Hippocampal formation (tissue), 2 donors: ENCODE measurements at places on chromosomes 12 and 14.

DNA sequence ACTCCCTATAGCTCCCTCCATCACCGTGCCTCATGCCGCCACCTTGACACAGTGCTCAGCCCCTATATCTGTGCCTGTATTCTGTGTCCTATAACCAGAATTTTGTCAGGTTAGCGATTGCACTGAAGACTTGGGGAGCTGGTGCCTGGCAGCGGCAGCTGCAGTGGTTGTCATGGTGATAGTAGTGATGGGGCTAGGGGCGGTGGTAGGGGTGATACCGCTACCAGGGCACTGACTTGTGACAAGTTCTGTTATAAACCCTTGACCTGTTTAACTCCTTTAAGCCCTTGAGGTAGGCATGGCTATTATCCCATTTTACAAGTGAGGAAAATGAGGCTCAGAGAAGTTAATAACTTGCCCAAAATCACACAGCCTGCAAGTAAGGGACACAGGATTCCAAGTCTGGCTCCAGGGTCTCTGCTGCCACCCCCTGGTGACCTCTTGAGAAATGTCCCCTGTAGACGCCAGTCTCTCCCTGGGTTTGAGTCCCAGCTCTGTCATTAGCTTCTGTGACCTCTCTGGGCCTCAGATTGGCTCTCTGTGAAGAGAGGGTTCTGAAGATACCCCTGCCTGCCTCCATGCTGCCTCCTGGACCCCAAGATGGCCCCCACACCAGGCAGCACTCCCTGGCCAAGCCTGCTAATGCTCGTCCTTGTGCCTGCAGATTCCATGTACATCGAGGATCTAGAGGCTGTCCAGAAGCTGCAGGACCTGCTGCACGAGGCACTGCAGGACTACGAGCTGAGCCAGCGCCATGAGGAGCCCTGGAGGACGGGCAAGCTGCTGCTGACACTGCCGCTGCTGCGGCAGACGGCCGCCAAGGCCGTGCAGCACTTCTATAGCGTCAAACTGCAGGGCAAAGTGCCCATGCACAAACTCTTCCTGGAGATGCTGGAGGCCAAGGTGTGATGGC, 121.9 kb downstream of the ESRRB start:
- DNase-seq = no peak

- no peak for DNase-seq
Measured at GRCh38 chr14:66224492-66225178, 261.5 kb upstream of the CCDC196 start.

DNA sequence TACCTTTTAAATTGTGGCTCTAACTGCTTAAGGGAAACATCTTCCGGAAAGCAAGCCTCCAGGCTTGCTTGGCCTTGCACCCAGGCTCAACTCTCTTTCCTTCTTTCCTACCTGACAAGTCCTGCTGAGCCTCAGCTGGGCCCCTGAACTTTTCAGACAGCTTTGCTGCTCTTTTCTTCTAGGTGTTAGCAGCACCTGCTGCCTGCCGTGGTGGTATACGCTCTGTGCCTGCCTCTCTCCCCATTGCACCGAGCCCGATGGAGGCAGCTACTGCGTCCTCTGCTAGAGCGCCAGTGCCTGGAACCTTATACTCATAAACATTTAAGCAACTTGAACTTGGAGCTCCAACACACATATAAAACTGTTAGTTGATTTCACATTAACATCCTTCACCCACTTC, 195.7 kb downstream of the ANO6 start:
- DNase-seq = no peak

GRCh38 chr12:106273491-106273890, 25.7 kb upstream of the CKAP4 start:
- no peak for DNase-seq

- no peak for DNase-seq
Measured at GRCh38 chr14:24518851-24519250, 10.8 kb upstream of the CMA1 start.

DNA sequence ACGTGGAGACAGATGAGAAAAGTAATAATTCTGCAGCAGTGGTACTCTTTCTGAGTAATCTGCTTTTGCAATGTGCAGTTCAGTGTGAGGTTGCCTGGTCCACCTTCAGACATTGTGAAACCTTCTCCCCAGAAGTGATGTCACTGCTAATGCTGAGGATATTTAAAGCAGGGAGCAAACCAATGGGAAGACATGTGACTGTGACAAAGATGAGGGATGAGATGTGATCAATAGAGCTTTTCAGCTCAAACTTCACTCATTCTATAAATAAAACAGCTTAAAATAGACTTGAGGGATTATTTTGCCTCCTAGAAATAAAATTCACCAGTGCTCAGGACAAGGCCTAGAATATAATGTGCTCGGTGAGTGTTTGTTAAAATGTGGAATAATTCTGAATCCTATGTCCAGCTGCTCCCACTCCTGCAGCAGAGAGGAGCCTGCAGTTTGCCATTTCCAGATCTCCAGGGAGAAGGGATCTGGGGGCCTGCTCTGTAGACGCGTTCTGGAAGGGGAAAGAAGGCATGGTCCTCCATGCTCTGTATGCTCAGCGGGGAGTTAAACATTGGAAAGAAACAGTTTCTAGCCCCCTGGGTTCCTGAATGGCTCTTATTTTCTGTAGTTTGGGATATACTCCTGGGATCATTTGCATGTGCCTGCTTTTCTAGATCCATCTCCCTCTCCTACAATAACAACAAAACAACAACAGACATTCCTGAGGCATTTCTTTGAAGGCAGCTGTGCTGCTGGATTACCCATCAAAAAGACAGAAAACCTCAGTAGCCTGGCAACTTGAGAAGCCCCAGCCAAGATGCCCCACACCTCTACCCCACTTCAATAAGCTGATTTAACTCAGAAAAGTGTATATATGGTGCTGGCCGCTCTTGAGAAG, 8.9 kb downstream of the SLC7A8 start:
- DNase-seq = peak; percentile 32

GRCh38 chr12:66203820-66204219, 14.8 kb downstream of the IRAK3 start:
- no peak for DNase-seq

DNA sequence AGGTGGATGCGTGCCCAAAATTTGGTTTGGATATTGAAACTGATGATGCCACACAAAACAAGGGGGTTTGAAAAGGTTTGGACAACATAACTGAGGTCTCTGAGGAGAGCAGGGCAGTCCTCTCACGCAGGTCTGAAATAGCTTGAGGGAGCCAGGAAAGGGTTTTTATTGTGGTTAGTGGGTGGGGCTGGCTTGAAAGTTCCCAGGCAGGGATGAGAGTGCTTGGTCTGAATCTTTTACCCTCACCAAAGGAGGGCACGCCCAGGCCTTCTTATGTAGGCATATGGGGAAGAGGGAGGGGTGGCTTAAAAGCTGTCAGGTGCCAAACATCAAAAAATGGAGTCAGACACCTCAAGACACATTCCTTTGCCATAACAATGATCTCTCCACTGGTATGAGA, 493.1 kb upstream of the CCDC196 start:
- DNase-seq = no peak

GRCh38 chr12:47396902-47397663, 308.7 kb downstream of the RPAP3 start:
- DNase-seq = no peak

GRCh38 chr12:77299001-77299400, 233.6 kb upstream of the E2F7 start:
- DNase-seq = no peak

- no peak for DNase-seq
Measured at GRCh38 chr14:85310491-85311272, 219.3 kb upstream of the FLRT2 start.

GRCh38 chr14:61197416-61197815, 83.7 kb downstream of the TMEM30B start:
- DNase-seq = no peak

DNA sequence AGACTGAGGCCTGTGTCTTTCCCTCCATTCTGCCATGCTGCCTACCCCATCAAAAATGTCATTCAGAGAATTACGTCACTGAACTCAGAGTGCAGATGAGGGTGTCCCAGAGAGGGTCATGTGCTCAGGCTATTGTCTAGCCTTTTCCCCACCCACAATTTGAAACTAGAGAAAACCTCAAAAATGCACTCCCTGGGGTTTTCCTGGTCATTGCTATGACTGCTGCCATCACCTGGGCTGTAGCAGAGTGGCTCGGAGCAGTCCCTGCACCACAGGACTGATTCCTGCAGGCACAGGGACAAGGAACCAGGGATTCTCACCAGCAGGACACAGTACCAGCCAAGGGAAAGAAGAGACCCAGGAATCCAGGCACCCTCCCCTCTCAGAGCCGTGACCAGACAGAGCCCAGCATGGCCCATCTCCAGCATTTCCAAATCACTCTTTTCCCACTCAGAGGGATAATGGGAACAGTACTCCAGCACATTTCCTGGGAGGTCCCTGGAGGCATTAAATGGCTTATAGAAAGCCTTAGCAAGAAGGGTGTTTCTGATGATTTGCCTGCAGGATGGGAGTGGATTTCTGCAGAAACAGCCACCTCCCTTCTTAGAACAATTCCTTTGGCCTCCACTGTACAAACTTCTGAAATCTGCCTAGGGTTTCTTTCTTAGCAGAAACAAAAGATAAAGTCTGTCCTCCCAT, 45.9 kb downstream of the VWF start:
- no peak for DNase-seq

DNA sequence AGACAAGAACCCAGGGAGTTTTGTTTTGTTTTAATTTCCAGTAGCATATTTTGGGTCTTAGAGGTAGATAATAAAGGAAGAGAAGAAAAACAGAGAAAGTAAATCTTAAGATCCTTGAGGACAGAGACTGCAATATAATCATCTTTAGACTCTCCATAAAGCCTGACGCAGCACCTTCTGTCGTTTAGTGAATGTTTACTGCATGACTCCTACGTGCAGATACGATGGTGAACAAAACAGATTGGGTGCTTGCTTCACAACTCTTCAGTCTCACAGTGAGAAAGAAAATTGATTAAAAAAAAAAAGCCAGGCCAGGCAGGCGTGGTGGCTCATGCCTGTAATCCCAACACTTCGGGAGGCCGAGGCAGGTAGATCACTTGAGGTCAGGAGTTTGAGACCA, 86.9 kb downstream of the STON2 start:
- DNase-seq = no peak
